ENCODE measurements at places on chromosomes 1 and 21.

DNA sequence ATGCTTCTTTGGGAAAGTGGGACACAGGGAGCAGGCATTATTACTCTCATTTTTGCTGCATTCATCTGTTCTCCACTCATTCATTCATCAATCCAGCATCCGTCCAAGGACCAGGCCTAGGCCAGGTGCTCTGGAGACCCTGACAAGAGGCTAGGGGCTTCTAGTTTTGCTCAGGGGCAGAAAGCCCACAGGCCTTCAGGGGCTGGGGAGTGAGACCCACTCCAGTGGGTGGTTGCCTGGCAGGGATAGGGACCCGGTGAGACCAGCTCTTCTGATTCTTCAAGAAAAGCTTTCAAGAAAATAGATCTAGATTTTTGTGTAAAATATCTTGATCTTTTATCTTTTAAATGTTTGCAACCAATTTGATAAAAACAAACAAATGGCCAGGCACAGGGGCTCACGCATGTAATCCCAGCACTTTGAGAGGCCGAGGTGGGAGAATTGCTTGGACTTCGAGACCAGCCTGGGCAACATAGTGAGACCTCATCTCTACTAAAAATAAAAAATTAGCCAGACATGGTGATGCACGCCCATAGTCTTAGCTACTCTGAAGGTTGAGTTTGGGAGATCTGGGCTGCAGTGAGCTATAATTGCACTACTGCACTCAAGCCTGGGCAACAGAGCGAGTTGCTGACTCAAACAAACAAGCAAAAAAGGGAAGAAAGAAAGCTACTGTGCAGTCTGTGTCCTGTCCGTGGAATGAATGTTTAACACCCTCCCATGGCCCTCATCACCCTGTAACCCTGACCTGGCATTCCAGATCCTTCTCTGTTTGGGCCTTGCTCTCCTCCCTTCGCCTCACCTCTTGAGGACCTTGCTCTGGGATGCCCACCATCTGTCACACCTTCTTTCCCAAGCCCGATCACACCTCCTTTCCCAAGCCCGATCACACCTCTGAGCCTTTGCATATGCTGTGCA, 17.3 kb upstream of the LRP8 start:
- no peak for DNase-seq

- DNase-seq, result no peak
Measured at GRCh38 chr21:41555057-41555456, 47.1 kb upstream of the TMPRSS2 start.

DNA sequence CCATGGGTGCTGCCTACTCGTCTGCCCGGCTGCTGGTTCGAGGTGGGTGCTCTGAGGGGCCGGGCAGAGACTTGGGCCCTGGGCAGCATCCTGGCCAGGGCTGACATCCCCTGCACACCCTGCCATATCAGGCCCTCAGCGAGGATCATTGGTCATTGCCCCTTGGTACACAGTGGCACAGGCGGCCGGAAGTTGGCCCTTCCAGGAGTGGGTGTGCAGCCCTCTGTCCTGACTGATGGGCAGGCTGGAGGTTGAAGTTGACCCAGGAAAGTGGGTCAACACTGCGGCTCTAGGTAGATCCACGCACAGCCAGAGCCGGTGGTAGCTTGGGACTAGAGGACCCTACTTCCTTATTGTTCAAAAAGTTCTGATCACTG, 72.9 kb downstream of the TRIM11 start:
- no peak for DNase-seq

GRCh38 chr21:27756191-27756590, 789.3 kb upstream of the ADAMTS5 start:
- DNase-seq, result no peak

DNA sequence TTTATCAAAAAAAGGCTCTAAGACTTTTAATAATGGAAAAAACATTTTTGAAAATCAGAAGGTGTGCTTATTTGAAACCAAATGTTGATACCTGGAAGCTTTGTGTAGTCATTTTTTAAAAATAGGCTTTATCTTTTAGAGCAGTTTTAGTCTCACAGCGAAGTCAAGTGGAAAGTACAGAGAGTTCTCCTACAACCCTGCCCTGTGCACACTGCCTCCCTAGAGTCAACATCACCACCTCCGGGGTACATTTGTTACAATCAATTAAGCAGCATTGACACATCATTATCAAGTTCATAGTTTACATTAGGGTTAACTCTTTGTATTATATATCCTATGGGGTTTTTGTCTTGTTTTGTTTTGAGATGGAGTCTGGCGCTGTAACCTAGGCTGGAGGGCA, 10.7 kb upstream of the ERO1B start:
- no peak for DNase-seq

- DNase-seq, result no peak
Measured at GRCh38 chr1:228284148-228284495, 76.3 kb downstream of the OBSCN start.

- DNase-seq, result no peak
Measured at GRCh38 chr1:150829751-150830150, 21.7 kb upstream of the CTSK start.

GRCh38 chr1:84892705-84893618, at the start of gene LPAR3:
LPAR3 (minus strand) TSS chr1:84893206; CDS start chr1:84866120, 27,086 bp downstream.
- DNase-seq, result no peak

DNA sequence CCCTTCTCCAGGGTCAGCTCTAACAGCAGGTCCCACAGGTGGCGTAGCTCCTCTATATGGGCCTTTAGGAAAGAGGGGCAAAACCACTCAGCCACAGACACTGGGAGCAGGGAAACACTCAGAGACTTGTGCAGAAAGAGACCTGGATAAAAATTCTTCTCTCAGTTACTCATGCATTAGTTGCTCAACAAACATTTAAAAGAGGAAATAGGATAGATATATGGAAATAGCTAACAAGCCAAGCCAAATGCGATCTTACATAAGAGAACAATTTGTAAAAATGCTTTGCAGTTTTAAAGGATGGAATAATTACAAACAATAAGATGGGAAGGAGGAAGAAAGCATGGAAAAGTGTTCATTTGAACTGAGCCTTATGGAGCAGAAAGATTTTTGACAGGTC, 4.9 kb downstream of the SPTA1 start:
- DNase-seq, result no peak

- no peak for DNase-seq
Measured at GRCh38 chr1:147238053-147238902, 4.2 kb upstream of the CHD1L start.

GRCh38 chr1:32040711-32041110, 27.0 kb downstream of the KHDRBS1 start:
- no peak for DNase-seq

DNA sequence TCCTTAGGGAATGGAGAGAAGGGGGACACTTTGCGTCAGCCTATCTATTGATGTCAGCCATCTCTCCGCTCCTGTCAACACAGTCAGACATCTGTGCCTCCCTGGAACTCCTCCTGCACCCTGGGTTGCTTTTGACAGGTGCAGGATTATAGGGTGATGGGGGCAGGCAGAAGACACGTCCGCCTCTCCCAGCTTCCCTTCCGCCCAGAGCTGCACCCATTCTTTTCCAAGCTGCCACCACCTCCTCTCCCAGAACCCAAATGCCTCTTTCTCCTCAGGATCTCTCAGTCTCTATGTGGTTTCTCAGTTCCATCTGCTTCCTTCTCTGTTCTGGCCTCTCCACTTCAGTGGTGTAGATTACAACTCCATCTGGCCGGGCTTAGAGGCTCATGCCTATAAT, 17.1 kb upstream of the KIF1B start:
- no peak for DNase-seq

DNA sequence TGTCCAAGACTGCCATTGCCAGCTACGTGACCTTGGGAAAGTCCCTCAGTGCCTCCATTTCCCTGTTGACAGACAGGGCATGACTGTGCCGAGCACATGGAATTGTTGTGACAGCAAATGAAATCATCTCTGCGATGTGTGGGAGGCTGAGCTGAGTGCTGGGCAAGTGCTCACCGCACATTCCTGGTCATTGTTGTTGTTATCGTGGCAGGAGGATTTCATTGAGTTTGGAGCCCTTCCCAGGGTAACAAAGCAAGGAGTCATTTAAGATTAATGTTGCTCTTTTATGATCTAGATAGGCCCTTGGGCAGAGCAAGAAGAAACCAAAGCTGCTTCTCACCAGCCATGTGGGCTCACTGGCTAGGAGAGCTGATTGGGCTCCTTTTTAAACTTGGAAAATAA, 39.6 kb upstream of the ITPKB start:
- peak; percentile 93 for DNase-seq

GRCh38 chr1:168146626-168147025, 9.9 kb upstream of the GPR161 start:
- DNase-seq, result peak; percentile 59

DNA sequence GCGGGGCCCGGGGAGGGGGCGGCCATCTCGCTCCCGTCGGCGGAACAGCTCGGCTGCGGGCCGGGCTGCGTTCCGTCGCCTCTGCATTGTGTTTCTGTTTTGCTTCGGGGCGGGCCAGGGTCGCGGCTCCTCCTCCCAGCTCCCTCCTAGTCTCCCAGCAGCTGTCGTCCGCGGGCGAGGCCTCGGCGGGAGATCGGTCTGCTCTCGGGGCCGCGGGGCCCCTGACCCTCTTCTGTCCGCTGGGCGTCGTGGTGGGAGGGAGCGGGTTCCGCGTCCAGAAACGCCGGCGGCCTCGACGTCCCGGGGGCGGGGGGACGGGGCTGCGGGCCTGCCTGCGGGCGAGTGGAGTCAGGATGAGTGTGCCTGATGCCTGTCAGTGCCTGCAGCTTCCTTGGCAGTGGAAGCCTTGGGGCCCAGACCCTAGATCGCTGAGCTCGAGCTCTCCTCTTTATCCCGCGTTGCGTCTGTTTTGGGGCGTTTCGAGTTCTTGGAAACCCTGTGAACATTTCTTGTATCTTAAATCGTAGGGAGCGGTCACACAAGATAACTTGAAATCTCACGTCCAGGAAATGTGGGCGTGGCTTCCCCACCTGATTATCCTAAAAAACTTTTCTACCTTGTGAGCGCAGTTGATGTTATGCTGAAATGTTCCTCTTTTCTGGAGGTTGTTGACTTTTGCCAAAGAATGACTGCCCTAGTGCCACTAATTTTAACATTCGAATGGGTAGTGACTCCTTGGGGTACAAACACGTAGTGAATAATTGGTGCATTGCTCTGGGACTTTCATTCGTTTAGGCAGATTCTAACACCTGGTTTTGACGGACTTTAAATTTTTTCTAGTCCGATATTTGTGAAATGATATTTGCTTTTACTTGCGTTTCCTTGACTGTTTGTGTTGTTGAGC, 676 bp downstream of the MORC3 start:
- DNase-seq, result peak; percentile 68

DNA sequence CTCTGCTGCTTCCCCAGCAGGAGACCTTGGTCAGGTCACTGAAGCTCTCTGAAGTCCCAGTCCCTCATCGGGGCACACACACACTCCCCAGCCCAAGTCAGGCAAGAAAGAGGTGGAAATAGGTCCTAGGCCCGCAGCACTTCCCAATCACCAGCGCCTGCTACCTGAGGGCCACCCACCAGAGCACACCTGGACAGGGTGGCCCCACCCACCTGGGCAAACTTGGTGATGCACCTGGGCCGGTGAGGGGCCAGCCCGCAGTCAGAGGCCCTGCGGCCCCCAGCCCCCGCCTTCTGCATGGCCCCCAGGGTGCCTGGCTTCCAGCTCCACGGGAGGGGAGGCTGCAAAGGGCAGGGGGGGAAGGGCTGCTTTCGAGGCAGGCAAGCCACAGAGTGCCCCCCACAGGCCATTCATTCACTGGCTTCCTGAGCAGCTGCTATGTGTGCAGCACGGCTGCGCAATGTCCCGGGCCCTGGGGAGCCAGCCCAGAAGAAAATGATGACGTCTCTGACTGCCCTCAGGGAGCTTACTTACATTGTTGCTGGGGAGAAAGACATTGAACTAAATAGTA, 4.7 kb downstream of the SH2D5 start:
- DNase-seq, result no peak

DNA sequence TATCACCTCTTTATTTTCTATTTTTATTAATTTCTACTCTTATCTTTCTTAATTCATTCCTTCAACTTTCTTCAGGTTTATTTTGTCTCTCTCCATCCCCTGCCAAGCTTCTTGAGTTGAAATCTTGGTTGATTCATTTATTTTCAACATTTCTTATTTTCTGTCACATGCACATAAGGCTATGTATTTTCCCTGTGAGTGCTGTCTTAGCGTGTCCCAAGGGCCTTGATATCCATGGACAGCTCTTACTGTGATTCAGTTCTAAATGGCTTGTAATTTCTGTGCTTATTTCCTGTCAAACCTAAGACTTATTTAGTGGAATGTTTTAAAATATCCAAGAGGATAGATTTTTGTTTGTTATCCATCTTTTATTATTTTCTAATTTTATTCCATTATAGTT, 36.8 kb upstream of the SCAF4 start:
- DNase-seq, result no peak

- DNase-seq, result no peak
Measured at GRCh38 chr21:42311816-42312625, 3.2 kb downstream of the TFF3 start.

GRCh38 chr1:197099444-197099843, 32.4 kb upstream of the F13B start:
- DNase-seq, result no peak

- peak; percentile 39 for DNase-seq
Measured at GRCh38 chr1:51170342-51170741, 65.7 kb upstream of the RNF11 start.

- DNase-seq, result peak; percentile 96
Measured at GRCh38 chr1:44076066-44076465, 42.6 kb upstream of the KLF17 start.

DNA sequence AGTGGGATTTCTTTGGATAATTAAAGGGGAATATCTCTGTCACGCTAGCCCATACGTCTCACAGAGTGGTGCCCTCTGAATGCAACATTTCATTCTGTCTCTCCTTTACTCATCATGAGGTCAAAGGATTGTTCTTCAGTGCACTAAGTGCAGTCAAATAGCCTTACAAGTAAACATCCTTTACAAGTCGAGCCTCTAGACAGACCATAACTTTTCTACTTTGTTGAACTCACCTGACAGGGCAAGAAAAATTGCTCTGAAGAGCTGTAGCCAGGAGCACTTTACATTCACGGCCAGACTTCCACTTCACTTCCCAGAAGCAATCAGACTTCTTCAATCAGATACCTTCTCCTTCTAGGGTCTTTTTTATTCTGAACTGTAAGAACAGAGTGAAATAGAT, 768.0 kb upstream of the TMPRSS15 start:
- DNase-seq, result no peak

DNA sequence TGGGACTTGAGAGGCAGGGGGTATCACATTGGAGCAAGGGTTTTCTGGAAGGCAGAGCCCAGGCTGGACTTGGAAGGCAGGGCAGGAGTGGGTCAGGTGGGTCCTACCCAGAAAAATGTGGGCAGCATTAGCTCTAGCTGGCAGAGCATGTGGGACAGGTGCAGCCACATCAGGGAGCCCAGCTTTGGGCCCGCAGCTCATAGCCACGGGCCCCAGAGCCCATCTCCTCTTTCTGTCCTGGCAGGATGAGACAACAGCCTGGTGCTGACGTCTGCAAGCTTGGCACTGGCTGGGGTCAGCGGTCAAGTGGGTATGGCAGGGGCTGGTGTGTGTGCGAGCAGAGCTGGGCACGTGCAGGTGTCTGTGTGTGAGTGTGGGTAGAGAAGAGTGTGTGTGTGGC, 154.7 kb downstream of the GRIK3 start:
- no peak for DNase-seq

- no peak for DNase-seq
Measured at GRCh38 chr1:39332291-39332690, 127.8 kb downstream of the MACF1 start.

GRCh38 chr21:14321042-14321441, 61.9 kb downstream of the HSPA13 start:
- DNase-seq, result peak; percentile 7

Measured in NCI-H226 (cell line).